RPMI8226 (cell line): ENCODE measurements at places on chromosomes 6 and 20.
A peak's percentile ranks its signal among the peaks of the same experiment; 100 is the strongest.

- no peak for DNase-seq
Observed at GRCh38 chr6:15109338-15110090, 136.4 kb upstream of the JARID2 start.

DNA sequence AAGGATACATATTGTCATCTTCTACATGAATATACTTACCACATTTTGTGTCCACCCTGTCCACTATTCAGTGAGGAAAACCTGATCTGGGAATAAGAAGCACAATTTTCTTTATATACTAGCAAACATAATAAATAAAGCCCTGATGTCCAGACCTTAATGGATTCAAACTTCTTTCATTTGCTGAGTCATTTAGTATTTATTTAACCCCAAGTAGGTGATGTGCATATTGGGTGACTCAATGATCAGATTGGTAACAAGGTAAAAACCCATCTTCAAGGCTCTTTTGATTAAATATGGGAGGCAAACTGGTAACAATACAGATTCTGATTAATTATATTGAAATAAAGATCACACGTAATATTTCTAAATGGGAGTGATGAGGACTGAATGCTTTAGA is 1159.8 kb upstream of the EYS start:
- no peak for DNase-seq

GRCh38 chr20:61493798-61494305 is 241.8 kb downstream of the CDH4 start:
- no peak for DNase-seq

GRCh38 chr20:6053776-6054688 is at the start of gene LRRN4:
LRRN4 (minus strand) TSS chr20:6054060; CDS start chr20:6052799, 1,261 bp downstream.
- DNase-seq = no peak

GRCh38 chr6:20366082-20366830 is 35.4 kb upstream of the E2F3 start:
- DNase-seq = peak; percentile 20

GRCh38 chr6:134622382-134623173 is 304.7 kb upstream of the SGK1 start:
- no peak for DNase-seq

- no peak for DNase-seq
Observed at GRCh38 chr6:22943327-22943726, 374.0 kb downstream of the HDGFL1 start.

DNA sequence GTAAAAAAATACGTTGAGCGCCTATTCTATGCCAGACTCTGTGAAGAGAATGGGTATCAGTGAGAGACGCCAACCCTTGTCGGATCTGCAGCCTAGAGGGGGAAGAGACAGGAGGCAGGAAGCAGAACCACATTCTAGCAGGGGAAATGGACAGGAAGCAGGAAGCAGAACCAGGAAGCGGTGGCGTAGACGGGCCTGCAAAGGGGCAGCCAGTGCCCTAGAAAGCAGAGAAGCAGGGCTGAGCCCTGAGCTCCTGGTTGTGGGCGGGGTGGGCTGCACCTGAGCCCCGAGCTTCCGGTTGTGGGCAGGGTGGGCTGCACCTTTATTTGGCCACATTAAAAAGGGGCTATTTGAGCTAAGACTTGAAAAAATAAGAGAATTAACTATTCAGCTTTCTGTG is 71.9 kb downstream of the FAM120B start:
- DNase-seq = no peak

DNA sequence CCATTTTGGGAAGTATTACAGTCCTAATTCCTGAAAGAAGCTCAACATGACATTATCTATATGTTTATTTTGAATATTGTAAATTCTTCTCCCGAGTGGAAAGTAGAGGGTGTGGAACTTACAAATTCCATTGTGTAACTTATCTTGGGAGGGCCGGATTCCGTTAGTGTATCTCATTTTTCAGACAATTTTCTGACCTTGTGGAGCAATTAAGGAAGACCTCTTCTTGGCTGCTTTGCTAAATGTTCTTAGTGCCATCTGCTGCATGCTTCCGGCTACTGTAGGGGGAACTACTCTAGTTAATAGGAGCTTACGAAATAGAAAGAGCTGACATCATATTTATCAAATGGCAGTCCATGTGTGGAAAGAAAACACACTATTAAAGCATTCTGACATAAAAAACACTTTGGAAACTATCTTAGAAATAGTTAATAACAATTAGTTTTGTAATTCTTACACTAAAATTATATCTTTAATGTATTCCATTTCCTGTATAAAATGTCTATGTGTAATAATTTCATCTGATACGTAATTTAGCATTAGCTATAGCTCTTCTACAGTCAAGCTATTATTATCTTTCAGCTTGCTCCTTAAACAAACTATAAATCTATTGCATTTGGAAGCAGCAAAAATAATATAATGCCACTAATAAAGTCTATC is 41.5 kb upstream of the KCNQ5 start:
- peak; percentile 63 for DNase-seq

- DNase-seq = no peak
Observed at GRCh38 chr20:12722091-12722490, 286.7 kb upstream of the SPTLC3 start.

DNA sequence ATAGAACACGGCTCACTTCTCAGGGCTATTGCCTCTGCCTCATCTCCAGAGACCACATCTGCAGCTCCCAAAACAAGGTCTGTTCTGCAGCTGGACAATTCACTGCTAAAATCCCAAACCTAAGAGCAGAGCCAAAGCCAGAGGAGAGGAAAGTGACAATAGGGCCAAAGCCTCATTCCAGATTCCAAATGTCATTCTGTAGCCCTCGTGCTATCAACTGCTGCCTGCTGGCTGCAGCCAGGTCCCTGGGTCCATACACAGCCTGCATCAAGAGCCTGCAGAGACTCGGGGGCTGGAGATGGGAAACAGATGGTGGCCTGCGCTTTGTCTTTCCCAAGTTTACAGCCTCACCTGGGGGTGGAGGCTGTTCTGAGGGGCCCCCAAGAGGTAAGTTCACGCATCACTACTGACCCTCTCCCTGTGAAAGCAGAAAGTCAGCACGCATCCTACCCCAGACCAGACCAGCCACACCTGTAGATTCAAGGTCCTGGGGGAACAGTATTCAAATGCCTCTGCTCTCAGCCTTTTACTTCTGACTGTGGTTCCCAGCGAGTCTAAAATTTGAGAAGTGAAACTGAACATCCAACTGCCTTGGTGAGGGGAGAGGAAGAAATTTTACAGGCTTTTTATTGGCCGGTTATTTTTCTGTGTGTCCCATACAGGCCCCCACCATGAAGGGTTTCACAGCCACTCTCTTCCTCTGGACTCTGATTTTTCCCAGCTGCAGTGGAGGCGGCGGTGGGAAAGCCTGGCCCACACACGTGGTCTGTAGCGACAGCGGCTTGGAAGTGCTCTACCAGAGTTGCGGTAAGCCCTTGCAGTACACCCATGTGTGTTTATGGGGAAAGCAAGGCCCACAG is at the start of gene LY86:
TSS of gene LY86 (plus strand) at position 657 of the 860 bp plus-strand sequence. CDS start at position 672, 15 bp downstream.
- DNase-seq = peak; percentile 94

- DNase-seq = no peak
Observed at GRCh38 chr20:43755390-43755789, 28.6 kb upstream of the GTSF1L start.

DNA sequence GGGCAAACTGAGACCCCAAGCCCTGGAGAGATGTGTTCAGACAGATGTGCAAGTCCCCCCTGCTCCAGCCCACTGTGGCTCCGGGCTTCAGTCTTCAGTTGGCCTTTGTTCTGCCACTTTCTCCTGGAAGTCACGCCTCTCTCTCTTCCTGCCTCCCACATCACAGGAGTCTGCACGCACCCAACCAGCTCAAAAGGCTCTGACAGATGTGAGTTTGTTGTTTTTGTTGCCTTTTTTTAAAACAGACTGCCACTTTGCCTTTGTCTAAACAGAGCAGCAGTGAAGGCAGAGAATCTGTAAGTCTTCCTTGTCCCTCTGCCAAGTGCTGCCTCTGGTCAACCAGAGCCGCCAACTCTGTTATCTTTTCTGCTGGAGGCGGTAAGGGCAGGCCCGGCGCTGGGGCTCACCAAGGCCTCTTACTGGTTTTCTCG is 149.7 kb downstream of the TFAP2C start:
- peak; percentile 26 for DNase-seq

- DNase-seq = no peak
Observed at GRCh38 chr6:42197555-42198362, 3.0 kb upstream of the GUCA1B start.

GRCh38 chr6:70124882-70125545 is 177.9 kb downstream of the COL9A1 start:
- DNase-seq = no peak

DNA sequence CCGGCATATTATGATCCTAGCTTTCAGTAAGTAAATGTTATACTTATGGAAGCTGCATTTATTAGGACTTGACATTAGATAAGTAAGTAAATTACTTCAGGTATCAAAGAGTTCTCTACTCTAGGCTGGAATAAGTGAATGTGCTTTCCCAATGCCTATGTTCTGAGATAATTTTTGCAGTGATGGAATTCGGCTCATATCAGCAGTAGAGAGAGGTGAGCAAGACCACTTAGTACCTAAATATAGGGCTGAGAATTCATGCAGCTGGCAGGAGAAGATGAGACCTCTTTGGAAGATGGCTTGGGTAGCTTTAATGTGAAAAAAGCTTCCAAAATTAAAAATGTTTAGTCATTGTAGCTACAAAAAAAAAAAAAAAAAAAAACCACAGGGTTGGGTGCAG is 13.3 kb upstream of the BEND3 start:
- no peak for DNase-seq

DNA sequence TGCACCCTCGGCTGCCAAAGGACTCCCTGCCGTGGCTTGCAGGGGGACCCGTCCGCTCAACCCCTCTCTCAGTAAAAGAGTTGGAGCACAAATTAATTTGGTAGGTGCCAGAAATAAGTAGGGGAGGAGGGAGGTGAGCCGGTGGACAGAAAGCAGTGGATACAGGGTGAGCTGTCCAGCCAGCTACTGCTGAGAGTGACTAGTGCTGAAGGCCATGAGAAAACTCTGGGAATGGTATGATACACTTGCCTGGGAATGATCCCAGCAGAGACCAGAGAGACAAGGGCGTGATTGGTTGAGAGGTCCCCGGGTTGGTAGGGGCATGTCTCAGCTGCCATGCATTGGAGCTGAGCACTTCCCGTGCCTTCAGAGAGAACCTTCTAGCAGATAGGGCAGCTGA is 15.7 kb downstream of the FOXQ1 start:
- no peak for DNase-seq

DNA sequence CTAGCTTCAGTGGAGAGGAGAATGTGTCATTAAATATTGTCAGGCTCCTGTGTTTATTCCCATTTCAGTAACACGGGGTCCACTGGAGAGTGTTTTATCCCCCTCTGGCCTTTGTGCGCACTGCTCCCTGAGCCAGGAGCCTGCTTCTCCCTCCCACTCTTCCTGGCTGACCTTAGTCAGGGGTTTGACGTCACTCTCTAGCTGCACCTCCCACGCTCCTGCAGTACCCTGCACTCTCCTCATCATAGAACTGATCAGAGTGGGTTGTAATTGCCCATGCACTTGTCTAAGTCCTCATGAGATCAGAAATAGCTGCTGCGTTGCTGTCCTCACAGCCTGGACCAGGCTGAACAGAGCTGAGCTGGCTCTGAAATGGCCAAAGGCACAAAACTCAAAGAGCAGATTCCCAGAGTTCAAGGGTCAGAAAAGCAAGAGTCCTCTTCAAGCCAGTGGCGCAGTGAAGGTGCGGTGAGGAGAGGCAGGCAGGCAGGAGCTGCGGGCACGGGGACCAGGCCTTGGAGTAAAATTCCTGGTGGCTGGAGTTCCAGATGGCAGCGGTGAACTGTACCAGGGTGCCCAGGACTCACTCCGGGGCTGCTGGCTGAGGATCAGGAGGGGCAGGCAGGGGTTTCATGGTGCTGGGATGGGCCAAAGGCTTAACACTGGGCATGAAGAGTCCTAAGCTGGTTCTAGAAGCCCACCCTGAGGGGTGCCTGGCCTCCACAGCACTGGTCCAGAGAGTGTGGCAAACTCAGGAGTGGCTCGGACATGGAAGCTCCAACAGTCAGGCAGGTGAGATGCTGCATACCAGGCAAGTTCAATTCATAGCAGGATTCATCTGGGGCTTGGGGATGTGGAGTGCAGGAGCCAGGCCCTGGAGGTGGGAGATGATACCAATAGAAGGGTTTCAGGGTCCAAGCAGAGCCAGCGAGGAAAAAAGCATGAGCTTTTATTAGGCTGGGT is 170.9 kb downstream of the SCP2D1 start:
- no peak for DNase-seq

DNA sequence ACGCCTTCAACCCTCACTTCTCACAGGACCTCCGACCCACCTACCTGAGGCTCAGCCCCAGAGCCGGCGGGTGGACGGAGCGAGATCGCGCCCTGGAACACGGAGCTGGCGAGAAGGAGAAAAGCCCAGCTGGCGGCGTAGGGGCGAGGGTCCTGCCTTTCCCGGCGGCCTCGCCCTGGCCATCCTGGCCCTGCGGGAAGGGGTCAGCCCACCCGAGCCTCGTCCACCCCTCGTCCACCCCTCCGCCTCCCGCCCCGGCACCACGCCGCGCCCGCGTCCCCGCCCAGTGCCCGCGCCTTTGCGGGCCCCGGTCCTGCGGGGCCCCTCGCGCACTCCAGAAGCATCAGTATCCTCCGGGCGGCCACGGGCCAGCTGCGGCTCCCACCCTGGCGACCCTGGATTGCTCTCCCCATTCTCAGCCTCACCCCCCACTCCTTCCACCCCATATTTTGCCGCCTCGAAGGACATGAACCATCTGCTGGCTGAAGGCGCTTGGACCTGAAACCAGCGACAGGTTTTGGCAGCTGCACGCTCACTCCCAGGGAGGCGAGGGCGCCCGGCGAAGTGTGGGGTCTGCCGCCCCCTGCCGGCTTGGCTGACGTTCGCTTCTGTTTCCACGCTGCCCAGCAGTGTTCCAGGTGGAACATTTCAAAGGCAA is 65.1 kb downstream of the PLG start:
- DNase-seq = peak; percentile 72

DNA sequence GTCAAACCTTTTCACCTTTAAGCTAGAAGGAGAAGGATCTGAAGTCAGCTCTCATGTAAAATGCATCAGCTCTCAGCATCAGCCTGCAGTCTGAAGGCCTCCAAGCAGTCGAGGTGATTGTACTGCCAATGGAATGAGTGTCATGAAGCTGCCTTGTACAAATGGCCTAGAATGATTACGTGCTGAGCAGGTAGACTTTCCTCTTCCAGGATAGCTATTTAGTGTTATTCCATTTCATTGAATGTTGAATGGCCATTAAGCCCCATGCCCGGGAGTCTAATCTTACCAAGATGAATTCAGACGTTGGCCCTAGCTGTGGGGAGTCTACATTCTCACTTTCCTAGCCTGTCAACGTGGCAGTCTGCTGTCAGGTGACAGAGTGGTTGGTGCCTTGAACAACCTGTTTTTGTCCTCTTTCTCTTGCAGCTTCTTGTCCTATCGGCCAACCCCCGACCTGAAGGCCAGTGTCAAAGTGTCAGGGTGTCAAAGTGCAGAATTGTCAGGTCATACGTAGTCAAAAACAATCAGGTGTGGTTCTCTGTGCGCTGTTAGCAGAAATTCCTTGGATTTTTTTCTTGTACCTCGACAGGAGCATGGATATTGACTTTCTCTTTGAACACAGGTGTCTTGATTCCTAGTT is 95.2 kb upstream of the TIAM2 start:
- DNase-seq = no peak

DNA sequence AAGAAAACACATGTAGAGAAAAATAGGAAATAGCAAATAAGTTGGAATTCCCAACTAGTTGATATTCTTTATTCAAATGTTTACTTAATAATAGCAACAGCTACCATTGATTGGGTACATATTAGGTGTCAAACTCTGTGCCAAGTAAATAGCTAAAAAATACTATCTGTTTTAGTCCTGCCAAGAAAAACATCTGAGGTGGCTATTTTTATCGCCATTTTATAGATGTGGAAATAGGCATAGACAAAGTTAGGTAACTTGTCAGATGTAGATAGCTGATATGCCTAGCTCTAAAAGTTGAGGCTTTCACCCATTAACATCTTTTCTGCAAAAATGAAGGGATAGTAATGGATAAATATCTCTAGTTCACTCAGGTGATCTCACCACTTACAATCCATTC is 549.2 kb upstream of the ID4 start:
- no peak for DNase-seq
